Stomach (tissue), 19 donors: ENCODE measurements at places on chromosomes 12 and 14.

GRCh38 chr14:95850429-95850828 lies 26.2 kb upstream of the TUNAR start:
- DNase-seq = no peak

GRCh38 chr14:76514213-76514998 lies 138.5 kb downstream of the ESRRB start:
- no peak for DNase-seq

- DNase-seq = no peak
These were observed 23.7 kb upstream of the SERPINA6 start for GRCh38 chr14:94346841-94347240.

- DNase-seq = no peak
These were observed 40.3 kb downstream of the FAM222A start for GRCh38 chr12:109753959-109754358.
